ENCODE measurements at places on chromosomes 11 and 22.

DNA sequence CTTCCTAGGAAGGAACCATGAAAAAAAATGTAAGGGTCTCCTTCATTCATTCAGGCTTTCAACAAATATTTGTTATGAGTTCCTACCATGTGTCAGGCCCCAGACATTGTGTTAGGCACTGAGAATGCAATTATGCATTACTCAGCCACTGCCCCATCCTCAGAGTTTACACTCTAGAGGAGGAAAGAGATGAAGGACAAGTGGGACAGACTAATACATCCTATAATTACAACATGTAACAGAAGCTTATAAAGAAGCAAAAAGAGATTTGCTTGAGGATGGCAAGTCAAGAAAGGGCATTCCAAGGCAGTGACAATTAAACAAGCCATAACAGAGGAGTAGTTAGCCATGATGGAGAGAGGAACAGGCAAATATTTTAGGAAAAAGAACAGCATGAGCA lies 78.6 kb downstream of the FAM168A start:
- DNase-seq = no peak

GRCh38 chr22:47604563-47604962 lies 842.1 kb downstream of the TBC1D22A start:
- DNase-seq = no peak

- DNase-seq = no peak
These were observed 81.0 kb upstream of the ZBED5 start for GRCh38 chr11:10938650-10939387.

DNA sequence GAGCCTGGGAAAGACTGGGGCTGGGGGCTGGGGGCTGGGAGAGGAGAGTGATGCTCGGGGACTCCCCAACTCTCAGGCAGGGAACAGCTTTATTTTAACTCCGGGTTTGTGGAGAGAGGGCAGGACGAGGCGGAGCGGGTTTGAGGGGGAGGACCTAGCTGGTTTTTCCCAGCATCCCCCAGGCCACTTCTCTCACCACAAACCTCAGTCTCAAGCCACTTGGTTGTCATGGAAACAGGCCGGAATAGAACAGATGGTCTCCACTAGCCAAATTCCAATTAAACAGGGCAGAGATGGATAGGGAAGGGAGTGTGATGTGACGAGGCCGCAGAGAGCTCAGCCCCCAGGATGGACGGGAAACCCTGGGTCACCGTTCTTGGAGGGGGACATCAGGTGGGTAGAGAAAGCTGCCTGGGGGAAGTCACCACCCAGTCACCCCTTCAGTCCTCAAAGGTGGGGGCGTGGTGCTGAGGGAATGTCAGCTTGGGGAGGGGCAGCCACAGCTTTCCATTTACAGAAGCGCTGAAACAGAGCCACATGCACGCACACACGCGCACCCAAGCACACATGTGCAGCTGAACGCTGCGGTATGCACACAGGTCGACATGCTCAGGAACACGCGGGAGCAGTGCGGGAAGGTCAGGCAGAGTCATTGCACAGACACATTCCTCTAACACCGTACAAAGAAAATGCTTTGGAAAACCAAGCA lies 19.2 kb downstream of the NECTIN1 start:
- DNase-seq = no peak
